ENCODE measurements at places on chromosomes 6 and 20.

DNA sequence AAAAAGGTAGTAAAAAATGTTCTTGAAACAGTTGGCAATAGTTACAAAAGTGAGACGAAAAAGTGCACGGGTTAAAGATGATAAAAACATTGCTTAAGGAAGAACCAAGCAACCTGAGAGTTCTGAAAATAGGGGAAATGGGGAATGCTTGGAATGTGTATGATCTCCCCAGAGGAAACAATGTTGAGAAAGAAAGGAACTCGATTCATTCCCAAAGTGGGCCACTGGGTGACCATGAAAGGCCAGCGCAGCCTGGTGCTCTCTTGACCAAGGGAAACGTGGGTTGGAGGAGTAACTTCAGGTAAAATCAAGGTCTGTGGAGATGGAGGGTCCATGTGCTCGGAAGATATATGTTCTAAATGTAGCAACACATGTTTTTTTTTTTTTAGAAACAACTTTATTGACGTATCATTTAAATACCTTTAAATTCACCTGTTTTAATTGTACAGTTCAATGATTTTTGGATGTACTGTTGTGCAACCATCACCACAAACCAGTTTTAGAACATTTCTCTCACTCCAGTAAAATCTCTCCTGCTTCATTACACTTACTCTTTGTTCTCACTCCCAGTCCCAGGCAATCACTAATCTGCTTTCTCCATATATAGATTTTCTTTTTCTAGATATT lies 34.5 kb upstream of the CEP85L start:
- no peak for DNase-seq

DNA sequence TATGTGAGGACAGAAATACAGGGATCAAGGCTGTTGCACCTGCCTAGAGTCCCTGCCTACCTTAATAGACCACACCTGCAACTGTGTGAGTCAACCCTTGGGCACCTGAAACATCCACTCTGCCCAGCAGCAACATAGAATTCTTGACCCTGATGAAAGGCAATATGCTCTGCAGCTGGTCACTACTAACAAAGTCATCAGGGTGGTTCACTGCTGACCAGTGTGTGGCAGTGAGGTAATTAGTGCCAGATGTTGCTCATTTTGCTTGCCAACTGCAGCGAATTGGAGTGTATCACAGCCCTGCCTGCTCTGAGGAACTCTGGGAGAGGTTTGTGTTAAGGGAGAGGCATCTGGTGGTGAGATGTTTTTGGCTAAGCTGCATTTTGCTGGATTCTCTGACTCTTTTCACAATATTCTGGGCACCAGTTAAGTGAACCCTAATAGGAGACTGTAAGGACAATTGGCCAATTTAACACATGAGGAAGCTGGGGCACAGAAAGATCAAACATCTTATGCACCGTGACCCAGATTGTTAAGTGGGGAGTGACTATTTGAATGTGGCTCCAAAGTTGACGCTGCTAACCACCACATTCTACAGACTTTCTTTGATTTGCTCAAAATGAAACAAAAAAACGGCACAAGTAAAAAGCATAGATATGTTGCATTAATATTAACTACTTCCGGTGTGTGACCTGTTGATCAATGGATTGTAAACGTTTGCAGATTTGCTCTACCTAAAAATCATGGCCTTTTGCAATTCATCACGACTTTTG lies 61.9 kb upstream of the OPRM1 start:
- DNase-seq: no peak

GRCh38 chr6:112923940-112924587 lies 576.9 kb downstream of the RFPL4B start:
- DNase-seq: no peak

- DNase-seq: no peak
These were observed 455.8 kb upstream of the MAP3K7 start for GRCh38 chr6:91042656-91043055.

- DNase-seq: no peak
These were observed 146.2 kb downstream of the DLL1 start for GRCh38 chr6:170144571-170145271.

DNA sequence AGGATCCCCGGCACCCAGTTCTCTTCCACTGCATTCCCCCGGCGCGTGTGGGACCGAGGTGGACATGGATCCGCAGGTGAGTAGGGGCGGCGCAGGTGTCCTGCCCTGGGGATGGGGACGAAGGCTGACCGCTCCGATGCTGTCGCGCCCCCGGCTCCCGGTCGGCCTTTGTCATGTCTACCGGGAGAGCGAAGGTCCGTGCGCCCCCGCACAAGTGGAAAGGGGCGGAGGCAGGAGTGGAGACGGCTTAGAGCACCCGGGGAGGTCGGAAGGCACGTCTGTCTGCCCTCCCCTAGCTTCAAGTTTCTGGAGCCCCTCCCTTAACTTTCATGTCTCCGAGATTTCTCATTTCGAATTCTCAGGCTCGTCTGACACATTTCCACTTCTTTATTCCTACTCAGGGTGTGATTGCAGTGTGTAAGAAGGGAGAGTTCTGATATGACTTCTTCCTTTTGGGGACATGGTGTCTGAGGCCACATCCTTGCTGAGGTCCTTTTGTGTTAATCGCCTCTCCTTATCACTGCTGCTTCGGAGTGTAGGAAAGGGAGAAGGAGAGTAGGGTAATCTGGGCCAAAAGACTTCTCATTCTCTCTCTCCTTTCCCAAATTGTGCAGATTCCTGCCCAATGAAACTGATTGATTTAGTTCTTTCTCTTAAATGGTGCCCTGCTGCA lies 435 bp downstream of the KIFC1 start:
- peak; percentile 45 for DNase-seq

DNA sequence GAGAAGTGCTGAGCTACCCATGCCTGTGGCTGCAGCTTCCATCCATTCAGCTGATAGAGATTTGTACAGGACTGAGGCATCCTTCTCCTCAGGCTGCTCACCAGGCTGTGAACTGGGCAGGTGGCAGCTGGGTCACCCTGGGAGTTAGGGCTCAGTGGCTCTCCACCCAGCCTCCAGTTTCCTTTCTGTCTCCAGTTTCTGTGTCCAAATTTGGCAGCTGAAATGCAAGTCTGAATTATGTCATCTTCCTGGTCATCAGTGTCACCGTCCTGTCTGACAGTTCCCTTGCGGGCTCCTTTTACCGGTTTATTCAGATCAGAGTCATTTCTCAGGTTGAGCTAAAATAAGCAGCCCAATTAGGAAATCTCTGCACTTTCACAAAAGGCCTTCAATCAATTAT lies 93.3 kb downstream of the EDN1 start:
- DNase-seq: peak; percentile 46

DNA sequence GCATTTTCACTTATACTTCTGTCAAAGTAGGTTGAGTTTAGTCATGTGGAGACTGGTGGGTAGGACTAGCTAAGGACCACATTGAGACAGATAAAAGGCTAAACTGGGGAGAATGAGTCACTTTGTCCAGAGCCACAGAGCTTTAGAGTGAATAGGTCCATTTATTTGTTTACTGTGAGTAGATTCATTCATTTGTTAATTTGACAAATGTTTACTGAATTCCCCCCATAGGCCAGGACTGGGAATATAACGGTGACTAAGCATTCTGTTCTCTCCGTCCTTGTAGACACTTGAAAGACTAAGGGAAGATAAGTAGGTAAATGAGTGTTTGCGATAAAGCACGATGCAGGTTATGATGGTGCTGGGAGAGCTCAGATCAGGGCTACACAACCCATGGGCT lies 699.7 kb upstream of the ID4 start:
- DNase-seq: no peak

- no peak for DNase-seq
These were observed 31.2 kb downstream of the TNFRSF21 start for GRCh38 chr6:47278545-47278944.

DNA sequence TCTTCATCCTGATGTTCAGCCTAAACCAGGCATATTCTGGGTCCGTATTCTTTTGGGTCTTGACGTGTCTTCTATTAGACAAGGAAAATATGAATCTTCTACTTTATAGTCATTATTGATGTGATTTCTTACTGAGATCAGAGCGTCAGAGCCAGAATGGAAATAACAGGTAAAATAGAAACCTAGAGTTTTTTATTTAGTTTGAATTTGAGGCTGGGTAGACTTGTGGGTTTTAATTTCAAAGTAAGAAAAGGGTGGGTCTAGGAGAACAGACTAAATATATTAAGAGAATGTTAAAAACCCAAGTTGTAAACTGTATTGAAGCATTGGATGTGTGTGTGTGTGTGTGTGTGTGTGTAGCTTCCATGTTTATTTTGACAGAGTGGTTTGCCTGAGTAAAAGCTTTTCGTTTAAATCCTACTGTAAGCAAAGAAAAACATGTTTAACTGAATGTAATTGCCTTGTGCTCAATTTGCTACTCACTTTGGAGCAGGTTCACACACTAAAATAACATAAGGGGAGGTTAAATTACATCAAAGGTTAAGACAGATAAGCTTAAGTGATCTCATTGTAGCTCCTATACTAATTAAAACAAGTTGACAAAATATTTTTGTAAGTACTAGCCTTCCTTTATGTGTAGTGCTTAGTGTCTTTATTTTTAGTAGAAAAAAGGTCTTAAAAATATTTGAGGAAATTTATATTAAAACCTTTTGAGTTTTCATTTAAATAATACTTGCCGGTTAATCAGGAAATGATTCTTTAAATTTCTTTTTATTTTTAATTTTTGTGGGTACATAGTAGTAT lies 17.4 kb downstream of the HECA start:
- no peak for DNase-seq

DNA sequence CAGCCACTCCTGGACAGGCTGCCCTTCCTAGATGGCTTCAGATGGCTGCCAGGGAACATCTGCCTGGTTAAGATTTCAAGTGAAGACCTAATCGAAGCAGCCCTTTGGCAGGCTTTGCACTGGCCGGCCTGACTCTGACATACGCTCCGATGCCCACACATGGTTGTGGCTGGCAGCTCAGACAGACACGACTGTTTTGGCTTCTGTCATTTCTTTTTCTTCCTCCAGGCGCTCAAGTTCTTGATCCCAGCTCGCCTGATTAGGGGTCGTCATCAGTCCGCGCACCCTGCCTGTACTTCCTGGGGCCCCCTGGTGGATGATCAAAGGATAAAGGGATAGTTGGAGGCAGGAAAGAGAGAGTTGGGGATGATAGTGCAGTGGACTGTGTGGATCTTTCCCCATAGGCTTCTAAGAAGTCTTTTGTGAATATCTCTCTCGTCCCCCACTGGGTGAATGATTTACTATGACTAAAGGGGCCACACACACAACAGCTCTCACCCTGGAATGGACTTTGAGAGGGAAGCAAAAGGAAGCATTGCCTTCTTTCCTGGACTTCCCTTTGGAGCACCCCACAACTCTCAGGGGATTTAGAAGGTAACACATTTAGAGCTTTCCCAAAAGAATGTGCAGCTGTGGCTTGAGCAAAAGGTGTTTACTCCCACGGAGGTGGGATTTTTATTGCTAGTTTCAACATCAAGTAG lies 21.4 kb upstream of the TRAM2 start:
- no peak for DNase-seq

GRCh38 chr6:97586344-97586743 lies 303.3 kb upstream of the MMS22L start:
- DNase-seq: peak; percentile 7

GRCh38 chr6:45423111-45423823 lies 45.5 kb upstream of the SUPT3H start:
- peak; percentile 31 for DNase-seq

- DNase-seq: no peak
These were observed 15.7 kb upstream of the QKI start for GRCh38 chr6:163398815-163399214.

GRCh38 chr6:28737750-28738395 lies 185.9 kb downstream of the TRIM27 start:
- no peak for DNase-seq

DNA sequence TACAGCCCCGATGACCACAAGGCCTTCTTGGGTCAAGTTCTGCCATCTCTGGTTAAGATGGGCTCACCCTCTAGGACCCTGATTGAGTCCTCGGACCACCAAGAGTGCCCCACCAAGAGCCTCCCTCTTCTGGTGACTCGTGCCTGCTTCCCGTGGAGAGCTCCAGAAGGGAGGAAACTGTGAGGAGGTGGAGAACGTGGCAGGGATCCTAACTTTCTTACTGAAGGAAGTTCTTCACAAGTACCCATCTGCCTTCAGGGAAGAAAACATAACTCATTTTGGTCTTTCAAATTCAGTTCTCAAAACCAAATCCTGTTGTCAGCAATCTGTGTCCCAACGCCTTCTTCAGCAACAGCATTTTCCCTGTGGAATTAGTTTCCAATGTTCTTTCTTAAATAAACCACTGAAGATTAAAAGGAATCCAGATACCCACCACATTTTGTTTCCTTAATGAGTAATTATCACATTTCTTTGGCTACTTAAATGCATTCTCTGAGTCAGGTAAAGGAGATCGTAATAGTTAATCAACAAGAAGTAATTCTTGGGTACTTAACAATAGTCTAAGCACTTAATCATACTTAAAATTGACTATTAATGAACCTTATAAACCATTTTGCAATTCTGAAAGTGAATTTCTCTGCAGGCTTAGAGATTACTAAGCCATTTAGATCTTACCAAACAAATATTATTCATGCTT lies 185.8 kb upstream of the SGK1 start:
- no peak for DNase-seq

DNA sequence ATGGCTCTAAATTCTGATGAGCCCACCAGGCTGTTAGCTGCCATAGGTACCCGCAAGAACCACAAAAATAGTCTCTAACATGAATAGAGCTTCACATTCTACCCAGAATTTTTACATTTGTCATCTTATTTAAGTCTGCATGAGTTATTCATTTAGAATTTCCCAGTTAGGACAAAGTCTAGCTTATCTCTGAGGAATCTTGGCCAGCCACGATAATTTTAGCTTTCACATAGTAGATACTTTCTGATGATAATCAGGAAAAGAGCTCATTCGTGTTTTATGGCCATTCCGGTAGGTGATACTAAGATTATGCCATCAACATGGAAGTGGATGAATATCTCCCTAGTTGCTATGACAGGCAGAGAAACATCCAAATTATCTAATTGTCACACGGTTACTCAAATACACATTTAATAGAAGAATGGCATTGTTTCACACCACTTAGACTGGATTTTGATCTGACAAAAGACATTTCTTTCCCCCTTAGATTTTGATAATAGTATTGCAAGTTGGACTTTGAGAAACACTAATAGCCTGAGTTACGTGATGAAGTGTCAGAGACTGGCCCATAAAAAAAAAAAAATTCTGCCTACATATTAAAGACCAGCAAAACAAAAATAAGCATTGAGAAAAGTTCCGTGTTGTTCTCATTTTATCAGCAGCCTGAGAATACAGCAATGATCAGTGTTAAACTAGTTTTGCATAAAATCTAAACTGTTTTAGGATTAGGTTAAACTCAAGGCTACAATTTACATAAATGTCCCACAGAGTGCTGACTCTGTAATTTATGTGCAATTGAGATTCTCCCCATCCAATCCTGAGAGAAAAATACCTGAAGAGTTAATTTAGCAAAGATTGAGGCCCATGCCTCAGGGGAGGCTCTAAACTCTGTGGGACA lies 397.5 kb upstream of the ARID1B start:
- no peak for DNase-seq

GRCh38 chr6:71582820-71583219 lies 294.2 kb downstream of the OGFRL1 start:
- DNase-seq: no peak

DNA sequence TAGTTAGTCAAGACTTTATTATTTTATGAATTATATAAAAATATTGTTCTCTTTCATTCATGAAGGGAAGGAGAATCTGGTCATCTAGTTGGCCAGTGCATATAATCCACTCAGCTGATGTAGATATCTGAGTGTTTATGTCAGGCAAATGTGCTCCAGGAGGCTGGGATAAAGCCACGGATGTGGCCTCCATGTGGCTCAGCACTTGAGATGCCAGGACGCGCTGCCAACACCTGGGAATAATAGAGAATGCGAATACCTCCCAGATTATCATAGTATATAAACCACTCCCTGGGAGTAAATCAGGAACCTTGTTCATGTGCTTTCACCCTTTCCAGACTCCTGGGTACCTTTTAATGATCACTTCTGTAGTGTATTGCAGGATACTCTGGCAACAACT lies 1006.0 kb downstream of the KIF16B start:
- no peak for DNase-seq

Data from GM13977 (cell line).